ENCODE measurements at places on chromosomes 1 and 21.

GRCh38 chr21:35045542-35046262 is 3.4 kb downstream of the RUNX1 start:
- no peak for DNase-seq

GRCh38 chr21:32547018-32547417 is 38.3 kb downstream of the TCP10L start:
- DNase-seq: no peak

- DNase-seq: no peak
Measured at GRCh38 chr1:66628926-66629325, 95.0 kb downstream of the SGIP1 start.

- no peak for DNase-seq
Measured at GRCh38 chr1:27399251-27400025, 7.0 kb downstream of the GPR3 start.

- DNase-seq: no peak
Measured at GRCh38 chr1:33610391-33610790, 137.9 kb downstream of the ZSCAN20 start.

DNA sequence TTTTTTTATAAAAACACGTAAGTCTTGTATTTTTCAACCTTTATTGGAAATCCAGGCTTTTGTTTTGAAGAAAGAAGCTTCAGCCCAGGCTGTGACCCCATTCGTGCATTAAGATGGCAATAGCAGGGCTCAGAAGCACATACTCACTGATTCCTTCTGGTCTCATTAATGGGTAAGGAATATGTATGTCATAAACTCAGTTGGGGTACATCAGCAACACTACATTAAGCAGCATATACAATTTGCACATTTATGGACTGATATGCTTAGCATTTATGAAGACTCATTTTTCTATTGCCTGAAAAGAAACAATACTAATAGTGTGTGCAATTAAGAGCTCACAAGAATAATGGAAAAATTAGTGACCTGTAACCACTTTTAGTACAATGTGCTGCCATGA is 945.4 kb upstream of the PRMT6 start:
- DNase-seq: no peak

DNA sequence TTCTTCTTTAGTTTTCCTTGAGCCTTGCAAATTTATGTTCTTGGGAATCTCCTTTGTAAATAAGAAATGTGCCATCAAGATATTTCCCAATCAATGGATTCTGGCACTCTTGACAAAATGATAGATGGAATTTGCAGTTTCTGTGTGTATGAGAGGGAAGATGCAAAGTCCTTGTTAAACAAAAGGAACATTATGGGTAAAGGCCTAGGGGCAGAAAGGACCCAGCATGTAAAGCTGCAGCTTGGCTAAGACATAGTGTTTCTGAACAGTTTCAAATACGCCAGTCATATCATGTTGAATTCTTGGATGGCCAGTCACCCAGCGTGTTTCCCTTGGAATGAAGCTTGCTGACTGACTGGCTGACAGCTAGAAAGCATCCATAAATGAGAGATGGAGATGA is 210.8 kb downstream of the NFIA start:
- no peak for DNase-seq

DNA sequence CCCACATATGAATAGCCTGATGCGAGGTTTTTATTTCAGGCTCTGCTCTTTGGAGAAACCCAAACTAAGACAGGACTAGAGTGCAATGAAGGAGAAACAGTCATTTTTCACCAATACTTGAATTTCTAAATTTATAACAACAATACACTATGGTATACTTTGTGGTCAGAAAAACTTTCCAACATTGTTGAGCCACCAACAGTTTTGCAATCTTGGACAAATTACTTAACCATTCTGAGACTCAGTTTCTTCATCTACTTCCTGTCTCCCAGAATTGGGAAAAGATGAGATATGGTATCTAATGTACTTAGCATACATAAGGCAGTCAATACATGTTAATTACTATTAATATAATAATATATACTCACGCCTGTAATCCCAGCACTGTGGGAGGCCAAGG is 519.8 kb upstream of the PLXNA2 start:
- DNase-seq: no peak

DNA sequence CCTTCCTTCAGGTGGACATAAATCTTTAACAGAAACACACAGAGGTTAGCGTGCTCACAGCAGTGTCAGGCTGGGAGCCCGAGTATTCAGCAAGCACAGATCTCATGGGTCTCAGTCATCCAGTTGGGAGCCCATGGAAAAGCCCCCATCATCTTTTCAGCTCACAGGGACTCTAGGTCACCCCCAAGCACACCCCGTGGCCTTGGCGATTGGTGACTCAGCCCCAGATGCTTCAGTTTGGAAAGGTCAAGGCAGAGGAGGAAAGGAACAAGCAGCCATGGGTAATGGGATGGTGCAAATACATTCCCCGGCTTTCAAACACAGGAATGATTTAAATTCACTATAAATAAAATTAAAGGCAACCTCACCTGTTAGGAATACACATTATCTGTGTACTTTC is 88.9 kb downstream of the PGBD5 start:
- DNase-seq: no peak

DNA sequence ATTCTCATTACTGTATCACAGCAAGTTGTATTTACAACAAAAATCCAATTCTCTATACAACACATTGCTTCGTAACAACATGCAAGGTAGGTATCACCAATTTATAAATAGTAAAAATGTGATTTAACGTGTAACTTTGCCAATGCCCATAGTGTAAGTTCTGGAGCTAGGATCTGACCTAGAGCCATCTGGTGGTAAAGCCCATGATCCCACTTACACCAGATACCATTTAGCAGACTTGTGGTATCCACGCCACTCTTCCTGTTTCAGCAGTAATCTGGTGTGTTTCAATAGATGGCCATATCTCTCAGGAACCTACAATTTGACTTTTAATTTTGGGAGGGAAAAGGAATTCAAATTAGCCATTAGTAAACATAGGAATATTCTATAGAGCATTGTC is 10.2 kb downstream of the SETSIP start:
- no peak for DNase-seq

- DNase-seq: no peak
Measured at GRCh38 chr21:26851109-26851944, 6.1 kb upstream of the ADAMTS1 start.

- no peak for DNase-seq
Measured at GRCh38 chr1:3690282-3691065, 38.2 kb downstream of the TP73 start.

GRCh38 chr21:39348040-39348354 is 891 bp downstream of the HMGN1 start:
- no peak for DNase-seq

- no peak for DNase-seq
Measured at GRCh38 chr21:38042246-38042645, 126.0 kb upstream of the KCNJ6 start.

- no peak for DNase-seq
Measured at GRCh38 chr1:117623698-117624097, 17.9 kb downstream of the TENT5C start.

- DNase-seq: no peak
Measured at GRCh38 chr1:19800076-19800804, 524 bp upstream of the TMCO4 start.

DNA sequence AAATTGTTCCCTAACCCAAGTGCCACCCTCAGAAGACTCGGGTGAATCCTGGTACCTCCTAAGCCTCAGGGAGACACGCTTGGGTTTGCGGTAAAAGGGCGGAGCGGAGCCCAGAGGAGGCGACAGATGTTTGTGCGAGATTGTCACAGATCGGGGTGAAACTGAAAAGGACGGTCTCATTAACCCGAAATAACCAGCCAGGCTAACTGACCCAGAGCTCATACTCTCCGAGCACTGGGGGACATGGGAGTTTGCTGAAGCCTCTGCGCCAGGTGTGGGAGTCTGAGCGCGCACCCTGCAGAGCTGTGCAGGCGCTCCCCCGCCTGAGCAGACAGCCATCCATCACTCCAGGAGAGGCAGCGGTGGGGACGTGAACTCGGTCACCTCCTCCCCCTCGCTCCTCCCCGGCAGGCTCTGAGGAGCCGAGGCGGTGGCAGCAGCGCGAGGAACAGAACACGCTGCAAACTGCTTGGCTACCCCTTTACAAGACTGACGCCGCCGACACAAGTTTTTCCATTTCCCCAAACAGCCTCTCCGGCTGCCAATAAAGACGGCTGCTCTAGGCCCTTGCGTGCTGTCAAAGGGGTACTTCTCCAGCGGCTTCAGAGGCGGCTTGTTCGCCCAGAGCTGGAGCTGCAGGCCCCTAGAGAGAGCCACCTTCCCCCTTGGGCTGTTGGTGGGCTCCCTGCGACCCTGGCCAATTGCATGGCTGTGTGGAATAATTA is 43.5 kb downstream of the RRAGC start:
- no peak for DNase-seq

DNA sequence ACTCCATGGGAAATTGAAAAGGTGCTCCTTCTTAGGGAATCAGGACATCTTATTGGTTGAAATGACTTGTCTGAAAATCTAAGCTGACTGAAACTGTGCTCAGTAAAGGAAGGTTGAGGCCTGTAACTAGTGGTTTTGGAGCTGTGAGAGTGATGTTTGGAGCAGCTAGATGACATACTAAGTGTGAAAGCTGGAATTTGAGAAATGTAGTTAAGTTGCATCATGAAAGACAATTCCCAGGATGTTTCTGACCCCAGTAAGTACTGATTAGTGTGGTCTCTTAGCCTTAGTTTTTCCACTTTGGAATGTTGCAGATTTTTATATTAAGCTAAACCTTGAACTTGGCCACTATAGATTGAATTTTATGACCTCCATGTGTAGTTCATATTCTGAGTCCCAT is 154.9 kb downstream of the PAPPA2 start:
- no peak for DNase-seq

DNA sequence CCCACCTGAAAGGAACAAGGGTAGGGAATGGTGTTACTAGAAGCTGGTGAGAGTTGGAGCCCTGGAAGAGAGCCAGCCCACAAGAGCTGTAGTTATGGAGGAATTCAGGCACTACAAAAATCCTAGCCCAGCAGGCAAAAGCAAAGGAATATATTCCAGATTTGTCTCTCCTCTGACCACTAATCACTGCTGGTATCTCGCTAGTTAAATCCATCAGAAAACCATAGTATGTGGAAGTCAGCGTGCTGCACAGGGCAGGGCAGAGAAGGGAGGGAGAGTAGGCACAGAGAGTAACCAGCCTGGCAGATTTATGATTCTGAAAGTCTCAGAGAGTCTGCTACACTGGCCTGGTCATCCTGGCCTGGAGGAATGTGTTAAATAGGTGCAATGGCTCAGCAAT is 88.6 kb downstream of the SELENOF start:
- no peak for DNase-seq

- no peak for DNase-seq
Measured at GRCh38 chr1:222989443-222989842, 153.6 kb downstream of the TLR5 start.

GRCh38 chr1:10912441-10912840 is 100.0 kb upstream of the TARDBP start:
- no peak for DNase-seq

GRCh38 chr1:206075786-206076755 is 23.1 kb downstream of the RHEX start:
- DNase-seq: no peak

GRCh38 chr1:1085171-1085841 is 11.2 kb upstream of the RNF223 start:
- DNase-seq: no peak

- DNase-seq: no peak
Measured at GRCh38 chr1:209855623-209856022, 27.9 kb downstream of the UTP25 start.

- DNase-seq: no peak
Measured at GRCh38 chr1:235933766-235934116, 67.0 kb upstream of the LYST start.

- no peak for DNase-seq
Measured at GRCh38 chr1:84488107-84488506, 9.0 kb downstream of the RPF1 start.

DNA sequence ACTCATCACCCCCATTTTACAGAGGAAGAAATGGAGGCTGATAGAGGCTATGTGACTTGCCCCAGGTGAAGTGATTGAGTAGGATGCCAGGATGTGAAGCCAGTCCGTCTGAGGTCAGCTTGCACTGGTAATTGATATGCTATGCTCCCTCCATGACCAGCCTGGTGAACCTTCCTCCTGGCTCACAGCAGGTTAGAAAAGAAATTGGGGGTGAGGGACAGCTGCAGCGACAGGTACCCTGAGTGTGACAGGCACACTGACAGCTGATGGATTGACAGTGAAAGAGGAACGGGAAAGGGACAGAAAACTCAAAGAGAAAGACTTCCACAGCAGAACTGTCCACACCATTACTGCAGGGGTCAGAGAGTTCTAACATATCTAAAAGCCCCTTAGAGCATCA is 102.1 kb downstream of the SUSD4 start:
- DNase-seq: no peak

DNA sequence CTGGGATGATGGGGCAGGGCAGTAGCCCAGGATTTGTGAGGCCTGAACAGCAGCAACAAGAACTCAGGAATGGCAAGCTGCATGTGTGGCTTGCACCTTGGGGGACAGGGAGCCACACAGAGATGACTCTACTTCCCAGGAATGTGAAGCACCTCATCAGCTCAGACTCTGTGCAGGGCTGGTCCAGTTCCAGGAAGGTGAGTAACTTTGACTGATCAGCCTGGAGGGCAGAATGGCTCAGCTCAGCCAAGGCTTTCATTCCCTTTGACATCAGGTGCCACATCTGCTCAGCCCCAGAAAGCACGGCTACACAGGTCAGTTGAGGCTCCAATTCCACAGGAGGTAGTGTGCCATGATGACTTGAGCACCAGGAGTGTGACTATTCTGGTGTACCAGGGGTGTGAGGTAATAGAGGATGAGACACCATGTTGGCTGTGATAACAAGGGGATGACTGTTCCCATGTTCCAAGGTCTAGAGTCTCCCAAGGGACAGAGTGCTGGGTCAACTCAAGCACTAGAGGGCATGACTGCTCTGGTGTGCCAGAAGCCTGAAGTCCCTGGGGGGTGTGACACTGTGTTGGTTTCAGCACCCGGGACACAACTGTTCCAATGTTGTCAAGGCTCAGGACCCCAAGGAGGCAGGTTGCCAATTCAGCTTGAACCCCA is 625.8 kb upstream of the ADGRL2 start:
- no peak for DNase-seq

DNA sequence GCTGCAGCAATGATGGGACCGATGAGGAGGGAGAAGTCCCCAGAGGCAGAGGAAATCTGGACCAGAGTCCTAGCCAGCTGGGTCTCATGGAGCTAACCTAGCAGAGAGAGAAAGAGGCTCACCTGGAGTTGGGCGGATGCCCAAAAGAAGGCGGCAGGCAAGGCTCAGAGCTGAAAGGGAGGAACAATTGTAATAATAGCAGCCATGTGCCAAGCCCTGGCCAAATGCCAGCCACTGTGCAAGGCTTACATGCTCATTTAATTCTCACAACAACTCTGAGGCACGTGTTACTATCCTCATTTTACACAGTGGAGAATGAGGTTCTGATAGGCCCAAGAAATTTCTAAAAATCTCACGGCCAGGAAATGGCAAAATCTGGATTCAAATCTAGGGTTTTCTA is 50.0 kb upstream of the ZNF648 start:
- no peak for DNase-seq

DNA sequence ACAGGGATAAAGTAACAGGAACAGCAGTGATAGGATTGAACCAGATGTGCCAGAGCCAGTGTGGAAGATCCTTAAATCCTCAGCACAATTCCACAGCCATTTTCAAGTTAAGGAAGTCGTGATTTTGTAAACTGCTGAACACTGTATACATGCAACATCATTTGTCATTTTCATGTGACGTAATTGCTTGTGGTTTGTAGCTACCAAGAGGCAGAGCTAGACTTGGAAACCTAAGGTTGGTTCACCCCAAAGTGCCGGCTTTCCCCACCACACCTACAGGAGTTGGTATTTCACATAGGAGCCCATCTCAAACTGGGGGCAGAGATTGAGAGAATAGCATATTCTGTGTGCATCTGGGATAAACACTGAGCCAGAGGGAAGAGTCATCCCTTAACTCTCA is 113.9 kb downstream of the CAPN8 start:
- DNase-seq: no peak

Measured in stimulated activated CD8-positive, alpha-beta memory T cell treated with anti-CD3 and anti-CD28 coated beads, Interleukin-4, amount 100 ng/mL, for 4 hours (primary cell).